ENCODE measurements at places on chromosomes 5 and 9.

DNA sequence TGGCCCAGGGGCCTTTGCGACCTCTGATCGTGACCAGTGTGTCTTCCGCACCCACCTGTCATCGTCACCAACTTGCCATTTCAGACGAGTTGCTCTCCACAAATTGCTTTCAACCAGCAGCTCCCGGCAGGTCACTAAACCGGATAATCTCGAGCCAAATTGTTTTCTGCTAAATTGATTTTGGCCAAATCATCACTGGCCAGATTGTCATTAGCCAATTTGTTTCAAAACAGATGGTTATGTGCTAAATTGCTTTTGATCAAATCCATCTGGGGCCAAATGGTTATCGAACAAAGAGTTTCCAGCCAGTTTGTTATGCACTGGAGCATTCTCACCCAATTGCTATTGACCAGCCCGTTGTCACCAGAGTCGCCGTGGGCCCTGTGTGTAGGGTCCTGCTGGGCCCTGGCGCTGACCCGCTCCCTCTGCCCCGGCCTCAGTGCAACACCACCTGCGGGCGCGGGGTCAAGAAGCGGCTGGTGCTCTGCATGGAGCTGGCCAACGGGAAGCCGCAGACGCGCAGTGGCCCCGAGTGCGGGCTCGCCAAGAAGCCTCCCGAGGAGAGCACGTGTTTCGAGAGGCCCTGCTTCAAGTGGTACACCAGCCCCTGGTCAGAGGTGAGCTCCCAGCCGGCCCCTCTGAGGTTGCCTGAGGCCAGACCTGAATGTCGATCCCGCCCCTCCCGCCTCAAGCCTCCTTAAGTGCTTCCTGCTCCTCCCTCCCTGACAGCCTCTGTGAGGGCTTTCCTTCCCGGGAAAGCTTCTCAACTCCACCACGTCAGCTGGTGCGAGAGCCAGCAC lies 35.6 kb downstream of the ADAMTSL2 start:
- DNase-seq = no peak

DNA sequence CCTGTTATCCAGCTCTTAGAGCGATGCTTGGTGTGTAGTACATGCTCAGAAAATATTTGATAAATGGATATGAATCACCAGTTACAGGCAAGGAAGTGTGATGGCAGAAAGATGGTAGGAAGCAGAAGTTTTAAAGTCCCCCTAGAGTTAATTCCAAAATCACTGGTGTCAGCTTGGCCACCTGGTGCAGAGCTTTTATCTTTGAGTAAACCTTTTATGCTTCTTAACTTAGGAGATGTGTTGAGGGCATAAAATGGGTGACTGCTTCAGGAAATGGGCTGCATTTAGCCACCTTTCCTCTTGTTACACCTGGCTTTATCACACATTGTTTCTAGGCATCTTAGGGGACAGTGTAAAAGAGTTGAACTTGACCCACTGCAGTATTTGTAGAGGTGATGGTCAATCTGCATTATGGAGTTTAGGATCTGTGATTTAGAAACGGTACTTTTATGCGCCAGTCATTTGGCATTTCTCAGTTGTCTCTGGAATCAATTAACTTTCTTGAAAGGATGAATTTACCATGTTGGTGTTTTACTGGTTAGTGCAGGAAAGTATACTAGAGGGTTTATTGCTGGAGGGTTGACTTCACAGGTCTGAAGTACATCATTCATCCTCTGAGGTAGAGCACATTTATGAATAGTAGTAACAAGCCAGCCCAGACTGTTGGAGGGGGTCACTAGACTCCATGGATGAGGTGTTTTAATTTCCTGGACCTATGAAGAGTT lies 7.5 kb upstream of the FAM120AOS start:
- DNase-seq = no peak

DNA sequence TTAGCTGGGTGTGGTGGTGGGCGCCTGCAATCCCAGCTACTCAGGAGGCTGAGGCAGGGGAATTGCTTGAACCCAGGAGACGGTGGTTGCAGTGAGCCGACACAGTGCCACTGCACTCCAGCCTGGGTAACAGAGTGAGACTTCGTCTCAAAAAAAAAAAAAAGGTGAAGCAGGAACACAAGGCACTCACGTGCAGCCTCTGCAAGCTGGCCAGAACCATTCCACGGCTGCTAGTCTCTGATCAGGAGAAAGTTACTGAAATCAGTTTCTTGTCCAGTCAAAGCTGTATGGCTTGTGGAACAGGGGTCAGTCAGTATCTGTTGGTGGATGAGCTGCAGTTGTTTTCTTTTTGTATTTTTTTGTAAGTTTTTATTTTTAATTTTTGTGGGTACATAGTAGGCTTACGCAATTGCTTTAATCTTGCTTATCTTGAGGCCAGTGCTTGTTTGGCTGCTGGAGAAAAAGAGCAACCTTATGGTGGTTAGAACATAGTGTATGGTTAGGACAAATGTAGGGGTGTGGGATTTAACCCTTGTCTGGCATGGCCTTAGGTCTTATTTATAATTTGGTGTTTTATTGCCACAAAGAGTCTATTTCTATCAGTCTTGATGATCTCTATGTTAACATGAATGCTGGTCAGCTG lies 32.7 kb upstream of the GTF2H2C start:
- DNase-seq = no peak

DNA sequence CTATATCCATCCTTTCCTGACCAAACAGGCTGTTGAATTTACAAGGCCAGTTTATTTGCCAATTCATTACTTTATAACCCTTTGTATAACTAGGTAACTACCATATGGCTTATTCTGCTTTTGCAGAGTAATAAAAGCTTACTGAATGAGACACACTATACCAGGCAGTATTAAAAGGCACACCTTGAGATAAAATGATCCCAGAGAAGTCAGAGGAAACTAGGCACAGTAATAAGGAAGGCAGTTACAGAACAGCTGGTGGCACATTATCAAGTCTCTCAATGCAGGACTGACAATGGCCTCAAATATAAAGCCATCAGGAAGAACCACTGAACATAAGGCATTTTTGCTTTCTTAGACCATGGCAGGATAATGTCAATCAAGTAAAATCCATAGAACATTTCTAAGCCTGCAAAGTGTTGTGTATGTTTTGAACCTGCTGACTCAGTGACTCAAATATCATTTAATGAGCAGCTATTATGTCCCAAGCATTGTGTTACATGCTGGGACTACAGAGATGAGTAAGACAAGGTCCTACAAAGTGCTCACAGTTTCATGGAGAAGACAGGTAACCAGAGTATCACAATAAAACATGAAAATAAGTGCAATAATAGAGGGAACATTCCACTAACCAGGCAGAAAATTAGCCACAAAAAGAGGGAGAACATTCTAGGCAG lies 52.5 kb downstream of the OXCT1 start:
- DNase-seq = no peak
